GF-D8 (cell line): ENCODE measurements at places on chromosomes 2 and 18.

- no peak for DNase-seq
Observed at GRCh38 chr2:86786001-86786536, 4.6 kb downstream of the CD8A start.

DNA sequence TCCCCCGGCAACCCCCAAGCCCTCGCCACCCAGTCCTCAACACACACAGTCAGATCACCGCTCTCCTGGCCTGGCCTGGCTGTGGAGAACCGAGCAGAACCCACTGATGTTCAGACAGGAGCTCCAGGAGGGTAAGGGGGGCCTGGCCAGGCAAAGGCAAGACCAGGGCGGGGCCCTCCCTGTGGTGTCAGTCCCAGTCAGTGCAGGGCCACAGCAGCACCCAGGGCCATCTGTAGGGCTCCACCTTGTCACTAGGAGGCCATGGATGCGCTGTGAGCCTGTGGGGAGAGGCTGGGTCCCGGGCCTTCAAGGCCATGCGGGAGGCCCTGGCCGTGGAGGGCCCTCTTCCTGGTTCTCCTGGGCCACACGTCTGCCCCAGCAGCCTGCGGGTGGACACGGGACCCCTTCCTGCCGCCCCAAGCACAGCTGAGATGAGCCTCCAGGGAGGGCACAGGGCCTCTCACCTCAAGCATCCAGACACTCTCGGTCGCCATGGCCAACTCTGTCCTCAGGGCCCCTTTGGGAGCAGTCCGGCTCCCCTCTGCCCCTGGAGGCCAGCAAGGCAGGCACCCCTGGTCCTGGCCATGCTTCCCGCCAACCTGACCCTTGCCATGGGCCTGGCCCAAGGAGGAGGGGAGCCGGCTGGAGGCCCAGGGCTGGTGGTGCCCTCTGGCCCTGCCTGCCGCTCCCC lies 2.0 kb downstream of the ANO7 start:
- DNase-seq = no peak

DNA sequence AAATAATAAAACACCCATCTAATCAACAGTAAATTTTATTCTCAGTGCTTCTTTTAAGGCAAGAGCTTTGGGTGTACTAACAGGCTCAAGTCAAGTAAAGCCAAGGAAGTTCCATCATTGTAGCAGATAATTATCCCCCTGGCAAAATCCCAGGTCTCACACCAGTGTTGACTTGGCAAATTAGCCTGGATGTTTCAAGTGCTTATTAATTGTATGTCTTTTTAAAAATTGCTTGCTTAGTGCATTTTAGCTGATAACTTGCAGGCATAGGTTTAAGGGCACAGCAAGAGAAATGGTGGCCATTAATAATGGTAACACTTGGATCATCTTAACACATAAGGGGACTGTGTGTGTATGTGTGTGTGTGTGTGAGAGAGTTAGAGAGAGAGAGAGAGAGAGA lies 42.0 kb upstream of the FMNL2 start:
- DNase-seq = no peak

DNA sequence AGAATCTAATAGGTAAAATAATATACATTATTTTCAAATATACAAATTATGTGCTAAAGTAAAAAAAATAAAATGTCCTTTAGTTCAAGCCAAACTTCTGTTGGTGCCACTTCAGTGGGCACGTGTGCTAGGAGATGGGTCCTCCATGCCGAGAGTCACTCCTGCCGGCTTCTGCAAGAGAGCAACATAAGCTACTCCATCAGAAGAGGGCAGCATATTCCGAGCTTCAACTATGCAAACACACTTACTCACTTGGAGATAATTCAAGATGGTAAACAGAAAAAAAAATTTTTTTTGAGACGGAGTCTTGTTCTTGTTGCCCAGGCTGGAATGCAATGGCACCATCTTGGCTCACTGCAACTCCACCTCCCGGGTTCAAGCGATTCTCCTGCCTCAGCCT lies 24.4 kb downstream of the CNOT11 start:
- no peak for DNase-seq

GRCh38 chr2:203914546-203915182 lies 21.9 kb upstream of the ICOS start:
- no peak for DNase-seq

GRCh38 chr2:104120171-104120570 lies 733.7 kb upstream of the POU3F3 start:
- DNase-seq = no peak

- no peak for DNase-seq
Observed at GRCh38 chr18:70384181-70384790, 95.4 kb downstream of the SOCS6 start.

DNA sequence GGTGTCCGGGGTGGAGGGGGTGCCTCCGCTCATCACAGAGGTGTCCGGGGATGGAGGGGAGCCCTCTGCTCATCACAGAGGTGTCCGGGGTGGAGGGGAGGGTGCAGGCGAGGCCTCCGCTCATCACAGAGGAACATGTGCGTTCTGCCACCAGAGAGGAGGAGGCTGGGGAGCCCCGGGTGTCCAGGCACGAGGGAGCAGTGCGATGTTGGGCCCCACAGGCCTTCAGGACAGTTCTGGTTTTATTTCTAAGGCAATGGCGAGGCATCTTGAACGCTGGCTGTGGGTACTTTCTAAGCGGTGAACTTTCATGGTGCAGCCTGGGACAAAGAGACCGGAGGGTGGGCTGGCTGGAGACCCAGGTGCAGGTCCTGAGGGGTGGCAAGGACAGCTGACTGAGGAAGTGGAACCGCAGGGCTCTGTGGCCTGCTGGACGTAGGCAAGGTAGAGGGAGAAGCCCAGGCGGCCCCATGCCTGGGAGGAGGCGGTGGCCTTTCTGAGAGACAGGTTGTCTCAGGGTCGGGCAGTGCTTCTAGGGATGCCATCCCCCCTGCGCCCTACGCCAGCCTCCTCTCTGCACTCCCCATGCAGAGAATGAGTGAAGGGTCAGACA lies 196.6 kb upstream of the SALL3 start:
- no peak for DNase-seq

DNA sequence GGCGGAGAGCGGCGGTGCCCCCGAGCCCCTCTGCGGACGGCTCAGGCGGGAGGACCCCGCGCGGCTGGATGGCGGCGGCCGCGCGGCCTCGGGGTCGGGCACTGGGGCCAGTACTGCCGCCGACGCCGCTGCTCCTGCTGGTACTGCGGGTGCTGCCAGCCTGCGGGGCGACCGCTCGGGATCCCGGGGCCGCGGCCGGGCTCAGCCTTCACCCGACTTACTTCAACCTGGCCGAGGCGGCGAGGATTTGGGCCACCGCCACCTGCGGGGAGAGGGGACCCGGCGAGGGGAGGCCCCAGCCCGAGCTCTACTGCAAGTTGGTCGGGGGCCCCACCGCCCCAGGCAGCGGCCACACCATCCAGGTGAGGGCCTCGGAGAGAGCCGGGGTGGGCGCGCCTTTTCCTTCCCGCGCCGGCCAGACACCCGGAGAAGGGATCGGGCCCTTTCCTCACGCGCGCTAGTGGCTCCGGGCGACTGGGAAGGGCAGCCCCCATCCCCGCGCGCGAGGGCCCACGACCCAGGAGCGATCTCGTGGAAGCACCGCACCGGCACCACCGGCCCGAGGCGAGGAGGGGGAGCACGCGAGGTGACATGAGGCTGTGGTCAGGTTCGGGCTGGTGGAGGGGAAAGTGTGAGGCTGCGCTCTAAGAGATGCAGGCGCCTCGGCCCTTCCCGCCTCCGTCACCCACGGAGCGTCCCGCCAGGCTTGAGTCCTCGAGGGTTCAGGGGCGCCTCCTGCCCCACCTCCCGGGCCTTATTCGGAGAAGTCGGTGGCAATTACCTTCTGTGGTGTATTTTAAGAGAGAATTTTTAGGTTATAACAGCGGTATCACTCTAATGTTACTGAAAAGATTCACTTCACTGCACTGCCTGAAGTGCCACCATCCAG lies 607 bp downstream of the LAMA3 start:
- no peak for DNase-seq

DNA sequence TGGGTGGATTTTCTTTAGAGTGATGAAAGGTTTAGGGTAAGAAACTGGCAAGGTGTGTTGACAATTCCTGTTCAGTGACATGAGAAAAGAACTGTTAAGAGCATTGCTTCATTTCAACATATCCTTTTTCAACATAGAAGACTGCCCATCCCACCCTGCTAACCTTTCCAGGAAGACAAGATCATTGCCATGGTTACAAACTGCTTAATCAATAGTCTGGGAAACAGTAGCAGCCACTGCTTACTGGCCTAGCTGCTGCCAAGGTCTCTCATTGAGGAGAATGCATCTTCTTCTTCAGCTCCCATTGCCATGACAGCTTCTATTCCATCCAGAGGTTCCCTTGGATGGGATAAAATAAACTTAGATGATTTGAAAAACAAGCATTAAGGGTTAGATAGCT lies 212.1 kb downstream of the LRRTM1 start:
- DNase-seq = no peak

GRCh38 chr2:176668912-176669311 lies 399.7 kb downstream of the MTX2 start:
- DNase-seq = no peak

GRCh38 chr18:3590096-3590630 lies 140.2 kb downstream of the TGIF1 start:
- DNase-seq = no peak

GRCh38 chr2:204530464-204530805 lies 14.8 kb upstream of the PARD3B start:
- no peak for DNase-seq

DNA sequence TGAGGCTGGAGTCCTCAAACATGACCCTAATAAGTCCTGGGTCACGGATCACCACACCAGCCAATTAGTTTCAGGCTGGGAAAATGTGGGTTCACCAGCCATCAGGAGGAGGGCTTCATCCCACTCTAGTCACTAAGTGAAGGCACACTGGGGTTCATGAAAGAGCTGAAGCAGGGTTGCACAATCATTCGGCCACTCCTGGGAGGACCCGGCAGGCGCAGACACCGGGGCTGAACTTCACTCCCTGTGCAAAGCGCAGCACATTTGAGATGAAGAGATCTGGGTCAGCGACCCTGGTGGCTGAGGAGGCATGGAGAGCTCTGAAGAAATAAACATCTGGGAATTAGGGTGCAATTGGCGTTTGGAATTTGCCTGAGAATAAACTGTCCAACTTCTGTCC lies 684.4 kb upstream of the SALL3 start:
- DNase-seq = no peak

GRCh38 chr2:95374451-95374920 lies 28.0 kb upstream of the FAHD2A start:
- no peak for DNase-seq

DNA sequence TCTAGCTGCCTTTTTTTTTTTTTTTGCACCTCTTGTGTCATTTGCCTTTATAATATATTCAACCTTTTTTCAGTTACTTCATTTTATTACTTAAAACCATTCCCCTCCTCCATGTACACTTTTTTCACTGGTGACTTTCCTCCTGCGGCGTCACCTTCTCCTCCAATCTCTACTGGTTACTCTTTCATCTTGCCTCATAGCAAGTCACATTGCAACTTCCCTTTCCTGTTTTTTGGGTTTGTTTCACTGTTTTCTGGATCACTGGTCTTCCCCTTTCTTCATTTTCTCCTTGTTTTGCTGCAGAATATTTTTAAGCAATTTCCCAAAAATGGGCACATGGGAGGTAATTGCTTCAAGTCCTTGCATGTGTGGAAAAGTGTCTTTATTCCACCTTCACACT lies 37.7 kb upstream of the GPR155 start:
- no peak for DNase-seq

- DNase-seq = no peak
Observed at GRCh38 chr2:134718023-134718816, 580 bp downstream of the TMEM163 start.

DNA sequence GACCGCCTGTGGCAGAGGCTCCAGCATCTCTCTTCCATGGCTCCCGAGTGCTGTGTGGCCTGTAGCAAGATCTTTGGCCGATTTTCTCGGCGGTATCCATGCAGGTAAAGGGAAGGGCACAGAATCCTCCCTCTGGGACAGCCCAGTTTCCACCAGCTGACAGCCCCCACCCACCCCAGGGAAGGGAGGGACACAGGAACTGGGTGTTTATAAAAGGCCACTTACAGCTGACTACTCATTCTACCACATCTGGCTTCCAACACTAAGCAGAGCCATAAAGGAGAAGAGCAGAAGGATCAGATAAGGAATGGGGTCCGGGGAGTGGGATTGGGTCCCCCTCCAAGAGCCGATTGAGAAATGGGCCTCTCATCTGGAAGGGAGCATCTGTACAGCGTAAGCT lies 20.2 kb downstream of the RUFY4 start:
- DNase-seq = no peak

GRCh38 chr2:40371525-40372282 lies 80.2 kb downstream of the SLC8A1 start:
- no peak for DNase-seq

GRCh38 chr2:182867426-182868053 lies 1.1 kb upstream of the FRZB start:
- DNase-seq = no peak

DNA sequence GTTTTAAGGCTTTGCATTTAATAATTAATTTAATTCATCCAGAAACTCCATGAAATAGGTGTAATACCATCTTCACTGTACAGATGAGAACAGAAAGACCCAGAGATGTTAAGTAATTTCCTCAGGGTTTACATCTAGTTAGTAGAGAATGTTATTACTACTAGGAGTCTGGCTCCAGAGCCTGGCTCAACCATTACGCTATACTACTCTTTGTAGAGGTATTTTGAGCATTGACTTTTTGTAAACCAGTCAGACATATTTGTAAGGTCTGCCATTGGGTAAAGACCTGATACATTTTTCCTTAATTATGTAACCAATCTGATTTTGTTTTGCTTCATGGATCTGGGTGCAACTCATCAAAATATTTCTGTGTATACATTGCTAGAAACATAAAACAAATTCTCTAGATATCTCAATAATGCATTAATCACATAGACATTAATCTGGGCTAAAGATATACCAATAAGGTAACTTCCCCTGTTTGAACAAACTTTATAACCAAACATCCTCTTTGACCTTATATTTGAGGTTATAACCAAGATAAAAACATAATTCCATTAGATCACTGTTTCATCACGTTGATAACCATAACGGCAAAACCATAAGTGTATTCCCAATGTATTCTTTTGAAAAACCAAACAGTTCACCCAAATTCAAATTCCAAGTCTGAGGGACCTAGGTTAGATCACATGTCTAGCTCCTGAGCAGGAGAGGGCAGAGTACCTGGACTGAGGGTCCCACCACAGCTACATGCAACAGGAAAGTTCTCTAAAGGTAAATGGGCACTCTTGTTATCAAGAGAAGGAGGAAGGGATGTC lies 135.0 kb downstream of the IKZF2 start:
- DNase-seq = no peak

- no peak for DNase-seq
Observed at GRCh38 chr18:36812678-36813077, 16.1 kb downstream of the TPGS2 start.

- DNase-seq = peak; percentile 18
Observed at GRCh38 chr2:168731616-168732015, 70.8 kb upstream of the NOSTRIN start.
